NAMALWA (cell line): ENCODE measurements at places on chromosomes 1 and 21.

DNA sequence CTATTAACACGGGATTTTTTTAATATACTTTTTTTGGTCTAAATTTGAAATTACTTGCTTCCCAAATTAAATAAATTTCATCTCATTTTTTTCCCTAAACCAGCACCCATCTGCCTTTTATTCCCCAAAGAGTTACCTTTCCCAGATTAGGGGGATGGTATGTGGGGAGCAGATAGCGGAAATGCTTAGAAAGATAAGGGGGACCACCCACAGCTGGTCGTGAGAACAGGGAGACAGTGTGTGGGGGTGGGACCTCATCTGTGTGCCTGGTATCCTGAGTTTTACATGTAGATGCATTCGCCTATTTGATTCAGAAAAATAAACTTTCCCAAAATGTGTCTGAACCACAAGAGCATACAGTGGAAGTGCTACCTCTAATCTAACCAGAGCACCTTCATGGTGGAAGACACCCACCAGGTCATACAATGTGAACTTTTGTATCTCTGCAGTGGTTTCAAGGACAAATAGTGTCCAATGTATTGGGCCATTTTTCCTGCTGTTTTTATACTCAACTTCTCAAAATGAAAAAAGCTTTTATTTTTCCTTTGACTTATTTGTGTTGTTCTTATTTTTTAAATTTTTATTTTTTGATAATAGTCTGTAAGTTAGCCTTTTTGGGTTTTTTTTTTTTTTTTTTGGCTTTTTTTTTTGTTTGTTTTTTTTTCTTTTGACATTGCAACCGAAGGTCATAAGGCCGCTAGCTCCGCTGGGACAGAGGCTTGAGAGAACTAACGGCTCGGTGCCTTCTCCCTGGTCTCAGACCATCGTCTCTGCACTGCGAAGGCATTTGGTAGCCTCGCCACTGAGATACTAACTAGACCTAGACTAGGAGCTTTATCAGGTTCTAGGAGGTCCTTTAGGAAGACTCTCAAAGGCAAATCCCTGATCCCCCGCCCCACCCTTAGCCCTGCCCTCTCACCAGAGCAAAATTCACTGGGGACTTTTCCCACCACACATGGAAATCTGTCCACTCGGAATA is 263.2 kb downstream of the TM2D1 start:
- DNase-seq: no peak

DNA sequence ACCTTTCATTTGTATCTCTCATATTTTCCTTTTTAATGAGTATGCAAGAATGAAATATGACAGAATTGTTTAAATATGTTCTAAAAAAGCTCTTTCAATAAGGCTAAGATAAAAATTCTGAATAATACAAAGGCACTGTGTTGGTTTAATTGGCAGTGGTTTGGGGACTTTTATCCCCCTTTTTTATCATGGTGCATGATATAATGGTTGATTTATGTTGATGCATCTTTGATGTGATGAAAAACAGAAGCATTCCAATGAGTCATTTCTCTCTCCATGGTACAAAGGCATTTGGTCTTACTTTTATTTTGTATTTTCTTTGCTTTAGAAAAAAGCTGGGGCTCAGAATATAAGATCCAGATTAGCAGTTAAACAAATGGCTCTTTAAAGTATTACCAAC is 127.2 kb upstream of the GREM2 start:
- no peak for DNase-seq

- DNase-seq: no peak
These were observed 68.3 kb upstream of the RHOU start for GRCh38 chr1:228666686-228667623.

DNA sequence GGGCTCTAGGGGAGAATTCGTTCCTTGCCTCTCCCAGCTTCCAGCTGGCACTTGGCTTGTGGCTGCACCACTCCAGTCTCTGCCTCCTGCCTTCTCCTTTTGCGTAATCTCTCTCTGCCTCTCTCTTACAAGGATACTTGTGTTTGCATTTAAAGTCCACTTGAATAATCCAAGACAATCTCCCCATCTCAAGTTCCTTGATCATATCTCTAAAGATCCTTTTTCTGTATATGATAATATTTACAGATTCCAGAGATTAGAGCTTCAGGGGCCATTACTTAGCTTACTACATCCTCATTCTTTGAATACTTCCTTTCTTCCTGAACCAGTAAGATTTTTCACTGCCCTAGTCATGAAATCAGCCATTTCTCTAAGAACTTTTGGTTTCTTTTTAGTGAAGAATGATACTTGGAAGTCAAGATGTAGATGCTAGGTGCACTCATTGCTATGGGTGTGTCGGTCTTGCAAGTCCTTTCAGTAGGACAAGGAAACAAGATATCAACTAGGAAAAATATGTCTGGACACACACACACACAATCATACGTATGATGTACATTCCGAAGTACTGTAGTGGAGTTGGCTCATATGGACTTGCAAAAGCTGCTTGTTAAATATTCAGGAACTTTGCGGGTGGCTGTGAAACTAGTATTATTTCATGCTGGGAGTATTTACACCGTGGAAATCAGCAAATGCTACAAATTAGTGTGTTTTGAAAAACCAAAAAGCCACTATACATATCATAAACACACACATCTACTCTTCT is 20.8 kb upstream of the RLF start:
- DNase-seq: no peak

- no peak for DNase-seq
These were observed 144.3 kb downstream of the CD247 start for GRCh38 chr1:167373986-167374385.
